Smooth muscle cell of bladder (primary cell): ENCODE measurements at places on chromosomes 7 and 10. TPM values are rescaled to one million over a fixed set of nuclear protein-coding genes. Genes with fewer than 3 reads are reported as not detected.

The HABP2 gene
- not detected in 2 replicates for total RNA-seq

The GRID2IP gene
- not detected in 2 replicates for total RNA-seq

The GPR22 gene
- not detected in 2 replicates for total RNA-seq

The SPDYE11 gene
- total RNA-seq = not detected in 2 replicates

The POU6F2 gene
- not detected in 2 replicates for total RNA-seq

The HYAL4 gene
- not detected in 2 replicates for total RNA-seq

The IL6 gene
- 40.0 and 49.1 TPM in 2 replicates for total RNA-seq

The TET1 gene
- 2.1 and 3.6 TPM in 2 replicates for total RNA-seq

The RNF133 gene
- total RNA-seq = 0.14 and 0.18 TPM in 2 replicates

The NPVF gene
- total RNA-seq = not detected in 2 replicates
